ENCODE measurements at places on chromosomes 3 and 15.

DNA sequence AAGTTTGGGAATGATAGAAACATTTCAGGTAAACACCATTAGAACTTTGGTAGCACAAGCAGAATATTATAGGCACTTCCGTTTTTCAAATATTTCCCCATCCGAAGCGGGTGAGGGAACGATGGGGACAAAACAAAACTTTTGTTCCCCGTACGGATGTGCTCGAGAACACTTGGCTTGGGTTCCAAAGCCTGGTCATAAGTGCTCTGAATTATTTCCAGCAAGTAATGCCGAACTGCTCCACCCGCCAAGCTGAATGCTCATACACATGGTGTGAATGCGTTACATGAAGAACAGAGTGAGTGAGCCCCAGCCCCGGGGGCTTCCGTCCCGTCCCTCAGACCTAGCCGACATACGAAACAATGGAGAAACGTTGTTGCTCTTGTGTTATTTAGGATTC lies 438.2 kb upstream of the ARRDC4 start:
- DNase-seq, result no peak

DNA sequence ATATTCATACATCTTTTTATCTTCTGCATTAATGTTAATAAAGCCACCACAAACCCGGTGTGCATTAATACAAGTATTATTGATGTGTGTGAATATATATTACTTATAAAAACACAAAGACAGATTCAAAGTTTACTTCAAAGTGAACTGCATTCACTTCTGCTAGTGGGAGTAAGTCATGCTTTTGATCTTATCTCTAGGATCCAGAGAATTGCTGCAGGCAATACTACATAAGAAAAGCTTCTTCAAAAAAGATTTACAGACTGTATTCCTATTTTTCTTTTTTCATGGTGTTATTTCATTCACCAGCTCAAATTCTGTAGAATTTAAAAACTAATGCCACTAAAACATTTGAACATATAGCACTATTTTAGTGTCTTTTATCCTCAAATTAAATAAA lies 87.5 kb upstream of the CBLB start:
- no peak for DNase-seq

- DNase-seq, result no peak
Observed at GRCh38 chr15:59751552-59752413, 62.7 kb upstream of the BNIP2 start.

DNA sequence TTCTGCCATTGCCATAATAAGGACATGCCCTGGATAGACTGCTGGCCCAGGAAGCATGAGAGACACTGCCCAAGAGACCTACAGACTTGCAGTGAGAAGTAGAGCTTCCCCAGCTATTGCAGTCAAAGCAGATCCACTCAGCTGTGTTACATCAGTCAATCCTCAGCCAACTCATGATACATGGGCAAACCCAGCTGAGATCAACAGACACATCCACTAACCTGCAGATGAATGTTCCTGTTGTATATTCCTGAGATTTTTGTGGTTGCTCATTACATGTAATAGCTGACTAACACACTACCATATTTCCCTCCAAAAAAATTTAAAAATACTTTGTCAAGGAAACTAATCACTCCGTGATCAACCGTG lies 68.6 kb downstream of the DCLK3 start:
- DNase-seq, result no peak

DNA sequence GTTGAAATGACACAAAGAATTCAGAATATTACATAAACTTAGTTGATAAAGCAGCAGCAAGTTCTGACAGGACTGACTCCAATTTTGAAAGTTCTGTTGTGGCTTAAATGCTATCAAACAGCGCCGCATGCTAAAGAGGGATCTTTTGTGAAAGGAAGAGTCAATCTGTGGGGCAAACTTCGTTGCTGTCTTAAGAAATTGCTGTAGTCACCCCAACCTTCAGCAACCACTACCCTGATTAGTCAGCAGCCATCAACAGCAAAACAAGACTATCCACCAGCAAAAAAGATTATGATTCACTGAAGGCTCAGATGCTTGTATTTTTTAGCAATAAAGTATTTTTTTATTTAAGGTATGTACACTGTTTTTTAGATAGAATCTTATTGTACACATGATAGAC lies 14.2 kb downstream of the CRBN start:
- no peak for DNase-seq

GRCh38 chr3:128082546-128082945 lies 30.3 kb downstream of the SEC61A1 start:
- no peak for DNase-seq
